ENCODE measurements at places on chromosomes 4 and X.

GRCh38 chrX:129496625-129497024 is 26.7 kb downstream of the SMARCA1 start:
- DNase-seq, result no peak

GRCh38 chrX:153814591-153815315 is 15.6 kb downstream of the PDZD4 start:
- no peak for DNase-seq

- DNase-seq, result no peak
Measured at GRCh38 chr4:41125558-41126311, 88.6 kb downstream of the APBB2 start.

- no peak for DNase-seq
Measured at GRCh38 chr4:67437974-67438713, 107.2 kb downstream of the CENPC start.

DNA sequence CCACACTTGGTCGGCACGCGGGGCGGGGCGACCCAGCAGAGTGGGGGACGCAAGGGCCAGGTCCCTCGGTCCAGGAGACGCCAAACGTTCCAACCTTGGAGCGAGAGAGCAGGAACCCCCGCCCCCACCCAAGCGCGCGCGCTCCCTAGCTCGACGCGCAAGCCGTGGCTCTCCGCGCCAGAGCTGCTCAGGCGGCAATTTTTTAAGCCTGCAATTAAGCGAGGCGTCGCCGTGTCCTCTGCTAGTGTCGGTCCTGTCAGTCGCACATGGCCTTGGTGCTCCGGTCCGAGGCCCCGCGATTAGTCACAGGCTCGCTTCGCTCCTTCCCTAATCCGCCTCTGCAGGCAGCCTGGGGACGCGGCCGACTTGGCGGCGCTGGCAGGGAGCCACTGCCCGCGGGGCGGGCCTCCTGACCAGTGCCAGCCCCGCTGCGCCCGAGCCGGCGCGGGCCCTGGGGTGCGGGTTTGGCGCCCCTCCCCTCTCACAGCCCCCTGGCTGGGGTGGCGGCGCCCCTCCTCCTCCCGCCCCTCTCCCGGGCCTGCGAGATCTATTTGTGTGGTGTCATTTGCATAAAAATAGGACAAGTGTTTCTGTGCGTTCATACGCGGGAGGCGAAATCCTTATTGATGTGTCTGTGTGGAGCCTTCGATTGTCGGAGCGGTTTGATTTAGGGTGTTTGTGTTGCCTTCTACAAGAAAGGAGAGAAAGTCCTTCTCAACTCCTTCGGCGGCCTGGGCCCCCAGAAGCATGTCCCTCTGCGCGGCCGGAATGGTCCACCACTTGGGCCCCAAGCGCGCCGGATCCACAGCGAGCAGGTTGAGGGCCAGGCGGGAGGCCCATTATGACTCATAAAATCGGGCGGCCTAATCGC is 9.8 kb upstream of the BCOR start:
- DNase-seq, result no peak

GRCh38 chrX:109886122-109886761 is 116.7 kb upstream of the TMEM164 start:
- DNase-seq, result peak; percentile 41

- no peak for DNase-seq
Measured at GRCh38 chrX:13419918-13420317, 100.1 kb upstream of the ATXN3L start.

DNA sequence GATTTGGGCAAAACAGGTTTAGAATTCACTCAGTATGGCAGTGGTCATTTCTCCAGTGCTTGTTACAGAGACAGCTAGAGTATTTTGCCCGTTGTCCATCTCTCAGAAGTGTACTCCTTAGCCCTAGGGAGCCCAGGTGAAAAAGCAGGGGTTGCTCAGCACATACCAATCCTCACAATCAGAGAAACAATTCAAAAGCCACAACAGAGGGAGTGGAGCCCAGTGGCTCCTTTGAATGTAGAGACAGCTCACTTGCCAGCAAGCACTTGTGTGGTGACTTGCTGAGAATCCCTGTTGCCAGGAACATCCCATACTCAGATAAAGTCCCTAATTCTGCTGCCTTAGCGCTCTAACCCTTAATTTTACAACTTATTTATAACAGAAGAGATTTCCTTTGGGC is 1488.3 kb downstream of the RPA4 start:
- DNase-seq, result no peak

GRCh38 chr4:110586131-110586850 is 36.6 kb downstream of the PITX2 start:
- no peak for DNase-seq

- peak; percentile 33 for DNase-seq
Measured at GRCh38 chrX:133923113-133923512, 62.3 kb downstream of the GPC3 start.

DNA sequence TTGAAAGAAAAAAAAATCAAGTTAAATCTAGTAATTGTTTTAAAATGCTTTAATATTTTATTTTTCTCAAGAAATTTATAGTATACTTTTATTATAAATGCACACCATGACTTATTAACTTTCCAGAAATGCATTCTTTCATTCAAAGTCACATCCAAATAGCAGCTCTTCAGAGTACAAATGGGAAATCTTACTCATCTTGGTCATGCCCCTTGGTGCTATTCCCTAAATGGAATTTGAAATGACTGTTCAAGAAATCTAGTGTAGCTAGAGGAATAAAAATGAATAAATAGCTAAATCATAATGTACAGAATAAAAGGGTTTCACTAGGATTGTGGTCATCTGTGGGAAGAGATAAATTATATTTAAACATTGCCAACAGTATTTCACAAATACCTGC is 1139.7 kb downstream of the PCDH18 start:
- no peak for DNase-seq

DNA sequence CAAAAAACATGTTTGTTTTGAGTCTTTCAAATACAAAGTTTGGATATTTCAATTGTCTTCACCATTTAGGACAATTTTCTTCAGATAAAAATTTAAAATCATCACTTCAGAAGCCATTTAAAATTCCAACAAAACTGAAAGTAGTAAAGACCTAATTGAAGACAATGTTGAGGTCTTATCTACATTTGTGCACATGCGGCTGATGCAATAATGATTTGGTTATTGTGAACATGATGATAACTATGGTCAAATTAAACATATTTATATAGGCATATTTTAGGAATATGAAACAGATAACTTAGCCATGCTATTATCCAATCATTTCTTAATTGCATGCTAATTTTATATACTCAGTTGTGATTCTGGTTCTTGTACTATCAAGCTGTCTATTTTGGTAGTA is 407.5 kb downstream of the GALNTL6 start:
- DNase-seq, result no peak

DNA sequence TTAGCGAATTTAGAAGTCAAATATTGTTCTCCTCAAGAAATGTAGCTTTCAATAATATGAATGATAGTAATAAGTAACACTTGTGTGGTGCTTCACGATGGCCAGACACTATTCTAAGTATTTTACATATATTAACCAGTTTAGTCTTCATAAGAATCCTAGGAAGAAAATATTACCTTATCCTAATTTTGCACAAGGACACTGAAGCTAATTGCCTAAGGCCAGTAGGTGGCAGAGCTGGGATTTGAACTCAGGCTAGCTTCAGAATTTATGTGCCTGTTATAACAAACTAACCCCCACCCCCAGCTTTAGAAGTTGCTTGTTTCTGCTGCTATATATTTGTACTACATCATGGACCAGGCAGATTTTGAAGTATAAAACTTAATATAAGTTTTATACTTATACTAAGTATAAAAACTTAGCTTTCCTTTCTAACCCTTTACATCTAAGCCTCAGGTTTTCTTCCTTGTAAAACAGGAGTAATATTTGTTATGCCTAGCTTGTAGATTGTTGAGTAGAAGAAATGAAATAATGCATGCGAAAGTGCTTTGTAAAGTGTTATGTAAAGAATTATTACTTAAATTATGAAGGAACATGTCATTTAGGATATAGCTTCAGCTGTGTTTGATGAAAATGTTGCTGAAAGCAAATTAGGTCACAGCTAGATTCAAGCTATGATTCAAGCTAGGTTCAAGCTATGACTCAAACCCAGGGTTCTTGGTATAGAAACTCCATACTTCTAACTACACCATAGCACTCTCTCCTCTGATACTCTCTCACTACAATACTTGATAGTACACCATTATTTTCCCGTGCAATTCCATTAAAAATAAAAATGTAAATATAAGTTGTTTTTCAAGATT is 4.2 kb upstream of the CDS1 start:
- DNase-seq, result no peak

- DNase-seq, result no peak
Measured at GRCh38 chr4:1321946-1322650, 24.9 kb upstream of the UVSSA start.

- no peak for DNase-seq
Measured at GRCh38 chrX:37989304-37989703, 17.0 kb upstream of the SYTL5 start.

DNA sequence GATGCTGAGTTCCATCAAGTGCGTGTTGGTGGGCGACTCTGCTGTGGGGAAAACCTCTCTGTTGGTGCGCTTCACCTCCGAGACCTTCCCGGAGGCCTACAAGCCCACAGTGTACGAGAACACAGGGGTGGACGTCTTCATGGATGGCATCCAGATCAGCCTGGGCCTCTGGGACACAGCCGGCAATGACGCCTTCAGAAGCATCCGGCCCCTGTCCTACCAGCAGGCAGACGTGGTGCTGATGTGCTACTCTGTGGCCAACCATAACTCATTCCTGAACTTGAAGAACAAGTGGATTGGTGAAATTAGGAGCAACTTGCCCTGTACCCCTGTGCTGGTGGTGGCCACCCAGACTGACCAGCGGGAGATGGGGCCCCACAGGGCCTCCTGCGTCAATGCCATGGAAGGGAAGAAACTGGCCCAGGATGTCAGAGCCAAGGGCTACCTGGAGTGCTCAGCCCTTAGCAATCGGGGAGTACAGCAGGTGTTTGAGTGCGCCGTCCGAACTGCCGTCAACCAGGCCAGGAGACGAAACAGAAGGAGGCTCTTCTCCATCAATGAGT is 46.6 kb downstream of the RHOH start:
- peak; percentile 59 for DNase-seq

Measured in activated CD8-positive, alpha-beta T cell treated with anti-CD3 and anti-CD28 coated beads, Interleukin-2, amount 10 ng/mL, durations not matched to agents 7 days and 5 days (primary cell).